ENCODE measurements at places on chromosomes 1 and 21.

DNA sequence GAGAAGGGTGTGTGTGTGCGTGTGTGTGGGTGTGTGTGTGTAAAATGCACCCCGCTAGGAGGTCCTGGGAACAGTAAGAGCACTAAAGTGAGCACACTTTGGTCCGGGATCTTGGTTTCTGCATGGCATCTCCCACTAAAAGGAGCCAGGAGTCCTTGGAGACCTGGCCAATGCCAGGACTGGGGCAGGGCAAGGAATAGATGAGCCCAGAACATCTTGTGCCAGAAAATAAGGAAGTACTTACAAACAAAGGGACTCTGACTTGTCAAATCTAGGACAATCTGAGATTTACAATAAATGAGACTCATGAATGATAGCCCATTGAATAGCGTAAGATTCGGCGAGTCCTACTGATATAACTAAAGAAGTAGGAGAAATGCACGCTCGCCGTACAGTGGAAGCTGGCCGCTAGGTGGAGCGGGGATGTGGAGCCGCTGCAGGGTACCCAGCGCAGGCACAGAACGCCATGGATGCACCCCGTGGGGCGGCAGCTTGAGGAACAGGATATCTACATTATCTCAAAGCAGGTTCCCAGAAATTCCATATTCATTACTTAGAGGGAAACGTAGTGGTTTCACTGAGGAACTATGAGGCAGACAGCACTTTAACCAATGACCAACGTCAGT lies 7.1 kb downstream of the SLC37A1 start:
- no peak for DNase-seq

DNA sequence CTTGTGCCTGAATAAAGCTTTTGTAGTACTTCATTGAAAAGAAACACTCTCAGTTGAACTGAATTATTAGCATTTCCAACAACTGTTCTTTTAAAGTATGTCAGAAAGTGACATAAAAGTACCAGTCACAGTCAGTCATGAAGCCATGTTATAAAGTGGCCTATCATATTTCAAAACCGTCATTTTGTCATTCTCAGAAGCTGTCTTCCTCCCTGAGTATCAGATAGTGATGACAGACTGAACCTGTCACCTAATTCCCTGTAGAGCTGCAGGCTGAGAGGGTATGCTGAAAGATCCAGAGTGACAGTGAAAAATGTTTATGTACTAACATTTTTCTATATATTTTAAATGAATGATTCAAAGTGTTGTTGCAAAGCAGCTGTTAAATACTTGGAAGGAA lies 1121.7 kb upstream of the PRMT6 start:
- DNase-seq, result no peak

DNA sequence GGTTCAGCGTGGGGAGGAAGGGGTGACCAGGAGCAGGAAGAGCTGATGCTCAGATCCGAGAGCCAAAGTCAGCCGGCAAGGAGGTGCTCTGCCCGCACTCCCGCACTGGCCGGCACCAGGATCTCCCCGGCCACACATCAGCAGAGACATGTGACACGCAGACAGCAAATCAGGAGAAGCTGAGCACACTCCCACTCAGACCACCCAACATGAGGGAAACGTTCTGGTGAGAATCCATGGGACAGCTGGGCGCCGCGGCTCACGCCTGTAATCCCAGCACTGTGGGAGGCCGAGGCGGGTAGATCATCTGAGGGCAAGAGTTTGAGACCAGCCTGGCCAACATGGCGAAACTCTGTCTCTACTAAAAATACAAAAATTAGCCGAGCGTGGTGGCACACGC lies 18.6 kb upstream of the PTTG1IP start:
- no peak for DNase-seq

GRCh38 chr1:225772323-225772768 lies 5.3 kb upstream of the SRP9 start:
- DNase-seq, result peak; percentile 22

- no peak for DNase-seq
These were observed 8.1 kb downstream of the ADPRS start for GRCh38 chr1:36096500-36097432.

DNA sequence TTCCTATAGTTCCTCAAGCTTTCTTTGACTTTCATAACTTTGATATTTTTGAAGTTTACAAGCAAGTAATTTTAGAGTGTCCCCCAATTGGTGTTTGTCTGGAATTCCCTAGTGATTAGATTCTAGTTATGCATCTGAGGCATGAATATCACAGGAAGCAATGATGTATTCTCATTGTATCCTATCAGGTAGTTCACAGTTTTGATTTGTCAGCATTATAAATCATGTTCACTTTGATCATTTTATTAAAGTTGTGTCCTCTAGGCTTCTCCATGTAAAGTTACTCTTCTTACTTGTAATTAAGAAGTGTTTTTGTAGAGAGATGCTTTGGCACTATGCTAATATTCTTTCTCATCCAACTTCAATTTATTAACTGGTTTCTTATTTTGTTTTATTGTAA lies 53.0 kb downstream of the TYW3 start:
- no peak for DNase-seq

- no peak for DNase-seq
These were observed 64.2 kb downstream of the SLX9 start for GRCh38 chr21:45004059-45004422.

GRCh38 chr1:232499188-232499587 lies 130.7 kb downstream of the SIPA1L2 start:
- no peak for DNase-seq

- DNase-seq, result peak; percentile 26
These were observed at the start of gene PRKACB for GRCh38 chr1:84143796-84144565. PRKACB (plus strand) TSS chr1:84144271; CDS start chr1:84144362, 91 bp downstream.

- DNase-seq, result no peak
These were observed 44.6 kb upstream of the MPZL1 start for GRCh38 chr1:167676916-167677848.

DNA sequence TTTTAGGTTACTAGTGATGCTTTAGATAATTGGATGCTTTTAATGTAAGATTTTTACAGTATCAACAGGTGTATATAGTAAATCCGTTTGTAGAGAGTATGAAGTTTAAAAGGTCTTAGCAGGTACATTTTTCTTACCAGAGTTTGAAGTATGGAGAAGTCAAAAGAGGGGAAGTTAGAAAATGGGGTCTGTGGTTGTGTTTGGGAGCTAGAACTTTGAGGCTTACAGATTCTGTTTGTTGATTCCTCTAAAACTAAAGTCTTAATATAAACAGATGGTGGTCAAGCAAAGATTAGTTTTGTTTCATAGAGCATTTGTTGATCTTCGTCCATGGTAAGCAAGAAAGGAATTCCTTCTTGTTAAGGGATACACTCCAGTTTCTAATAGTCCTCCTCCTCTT lies 35.8 kb downstream of the CDC42 start:
- no peak for DNase-seq

GRCh38 chr1:21610989-21611785 lies 58.0 kb downstream of the RAP1GAP start:
- no peak for DNase-seq

GRCh38 chr1:10474613-10475507 lies at the start of gene PEX14:
PEX14 (plus strand) TSS chr1:10474950; CDS start chr1:10474967, 17 bp downstream.
- peak; percentile 88 for DNase-seq

- no peak for DNase-seq
These were observed 36.6 kb upstream of the ACTA1 start for GRCh38 chr1:229470406-229471043.

GRCh38 chr1:27689423-27690173 lies 17.6 kb upstream of the IFI6 start:
- no peak for DNase-seq

GRCh38 chr1:21761052-21761451 lies 21.9 kb downstream of the USP48 start:
- no peak for DNase-seq

- DNase-seq, result no peak
These were observed 39.7 kb upstream of the SLC2A1 start for GRCh38 chr1:42998386-42998785.

Measured in T-helper 2 cell treated with Interferon-gamma antibody and Interleukin-4, amounts not matched to agents 5 μg/mL and 100 μg/mL, for 36 hours (primary cell).